Peyer's patch (tissue), 4 donors: ENCODE measurements at places on chromosomes 11 and 22.

DNA sequence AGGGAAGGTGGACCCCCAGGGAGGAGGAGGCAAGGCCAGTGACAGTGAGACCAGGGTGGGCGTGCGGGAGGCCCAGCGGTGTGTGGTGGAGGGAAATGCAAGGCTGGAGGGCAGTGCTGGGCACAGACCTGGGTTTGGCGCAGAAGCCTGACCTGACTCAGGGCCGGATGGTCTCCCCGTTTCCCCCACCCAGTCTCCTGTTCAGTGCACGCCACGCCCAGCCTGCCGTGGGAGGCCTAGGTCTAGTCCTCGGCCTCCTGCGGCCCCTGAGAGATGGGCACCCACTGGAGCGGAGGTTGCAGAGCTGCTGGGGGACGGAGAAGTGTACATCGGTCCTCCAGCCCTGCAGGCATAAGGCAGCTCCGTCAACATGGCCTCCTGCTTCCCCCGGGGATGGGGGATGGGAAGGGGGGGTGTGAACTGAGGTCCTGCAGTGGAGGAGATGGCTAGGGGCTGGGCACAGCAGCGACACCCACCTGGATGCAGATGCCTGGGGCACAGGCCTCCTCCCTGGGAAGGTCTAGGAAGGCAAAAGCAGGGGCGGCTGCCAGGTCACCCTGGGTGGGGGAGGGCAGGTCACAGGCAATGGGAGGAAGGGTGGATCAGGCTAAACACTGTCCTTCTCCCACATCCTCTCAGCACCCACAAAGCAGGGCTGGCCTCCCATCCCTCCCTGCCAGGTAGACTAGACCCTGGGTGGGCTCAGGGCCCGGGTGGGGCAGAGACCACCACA is 15.9 kb downstream of the IL17REL start:
- no peak for DNase-seq

GRCh38 chr22:26057731-26058130 is 111.5 kb upstream of the SEZ6L start:
- DNase-seq, result no peak

GRCh38 chr11:90558328-90558865 is 335.5 kb upstream of the CHORDC1 start:
- DNase-seq, result no peak

DNA sequence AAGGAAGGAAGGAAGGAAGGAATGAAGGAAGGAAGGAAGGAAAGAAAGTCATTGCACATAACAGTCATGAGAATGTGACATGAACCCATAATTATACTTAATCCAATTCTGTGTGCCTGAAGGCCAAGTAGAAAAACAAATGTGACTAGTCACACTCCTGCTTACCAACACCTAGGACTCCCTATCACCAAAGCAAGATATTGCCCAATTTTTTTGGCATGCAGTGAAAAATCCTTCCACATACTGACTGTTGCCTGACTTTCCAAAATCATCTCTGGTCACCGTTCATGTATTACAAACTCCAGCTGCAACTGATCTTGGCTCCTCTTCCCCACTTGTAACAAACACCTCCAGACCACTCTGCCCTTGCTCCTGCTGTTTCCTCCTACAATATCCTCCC is 516.8 kb downstream of the OPCML start:
- DNase-seq, result no peak

- no peak for DNase-seq
These were observed 157.6 kb downstream of the MYO18B start for GRCh38 chr22:25899566-25899965.

DNA sequence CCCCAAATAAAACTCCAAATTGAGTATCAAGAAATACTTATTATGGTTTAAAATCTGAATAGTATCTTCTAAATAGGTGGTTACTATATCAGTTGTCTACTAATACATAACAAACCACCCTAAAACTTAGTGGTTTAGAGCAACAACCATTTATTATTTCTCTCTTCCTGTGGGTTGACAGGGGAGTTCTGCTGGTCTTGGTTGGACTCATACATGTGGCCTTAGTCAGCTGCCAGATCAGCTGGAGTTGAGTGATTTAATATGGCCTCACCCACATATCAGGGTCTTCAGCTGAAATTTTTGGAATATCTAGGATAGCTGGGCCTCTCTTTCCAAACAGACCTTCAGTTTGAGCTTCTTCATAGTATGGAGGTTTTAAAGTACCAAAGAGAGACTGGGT is 34.5 kb downstream of the C11orf65 start:
- no peak for DNase-seq

GRCh38 chr22:25682109-25682508 is 59.9 kb upstream of the MYO18B start:
- no peak for DNase-seq

GRCh38 chr11:19816040-19816439 is 103.4 kb downstream of the NAV2 start:
- no peak for DNase-seq

GRCh38 chr11:28735511-28735910 is 627.3 kb downstream of the METTL15 start:
- DNase-seq, result no peak

- no peak for DNase-seq
These were observed 26.5 kb downstream of the CWC15 start for GRCh38 chr11:94946812-94947211.

GRCh38 chr22:48957987-48958321 is 869.7 kb downstream of the BRD1 start:
- no peak for DNase-seq

- DNase-seq, result no peak
These were observed 7.6 kb upstream of the SLC39A13 start for GRCh38 chr11:47400768-47401279.

- no peak for DNase-seq
These were observed 86.1 kb downstream of the GRM5 start for GRCh38 chr11:88979641-88980040.

DNA sequence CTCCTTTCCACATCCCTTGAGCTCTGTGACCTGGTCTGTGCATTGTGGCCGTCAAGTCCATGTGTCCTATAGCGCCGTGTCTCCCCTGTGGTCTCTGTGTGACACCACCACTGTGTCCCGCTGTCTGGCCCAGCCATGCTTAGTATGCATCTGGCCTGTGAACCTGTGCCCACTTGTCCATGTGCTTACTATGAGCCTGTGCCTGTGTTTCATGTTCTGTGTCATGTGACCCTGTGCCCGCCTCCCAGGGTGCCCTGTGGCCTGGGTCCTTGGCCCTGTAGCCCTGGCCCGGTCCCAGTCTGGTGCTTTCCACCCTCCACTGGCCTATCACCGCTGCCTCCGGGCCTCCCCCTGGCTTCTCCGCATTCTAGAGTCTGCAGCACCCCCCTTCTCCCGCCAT is 80.6 kb downstream of the CCDC83 start:
- no peak for DNase-seq

GRCh38 chr22:17097062-17097461 is 12.3 kb downstream of the IL17RA start:
- no peak for DNase-seq

GRCh38 chr22:18983120-18983651 is 47.1 kb upstream of the PRODH start:
- DNase-seq, result peak; percentile 32

DNA sequence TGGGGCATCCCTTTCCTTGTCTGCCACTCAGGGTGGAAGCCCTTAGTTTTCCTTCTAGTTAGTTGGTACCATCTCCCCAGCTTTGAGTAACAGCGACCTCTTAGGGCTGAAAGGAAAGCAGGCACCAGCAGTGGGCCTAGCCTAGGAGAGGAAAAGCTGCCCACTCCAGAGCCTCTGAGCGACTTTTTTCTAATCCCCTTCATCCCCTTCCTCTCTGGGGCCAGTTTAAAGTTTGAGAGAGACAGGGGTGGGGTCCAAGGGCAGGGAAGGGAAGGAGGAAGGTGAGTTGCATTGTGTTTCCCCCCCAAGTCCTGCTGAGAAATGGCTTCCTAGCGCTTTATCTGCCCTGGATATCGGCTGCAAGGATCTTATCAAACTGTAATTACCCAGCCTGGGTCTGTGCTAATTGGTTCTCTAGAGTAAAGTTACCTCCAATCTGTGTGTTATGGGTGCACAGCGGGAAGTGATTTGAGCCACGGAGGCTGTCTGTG is 573.9 kb upstream of the CADM1 start:
- DNase-seq, result no peak

DNA sequence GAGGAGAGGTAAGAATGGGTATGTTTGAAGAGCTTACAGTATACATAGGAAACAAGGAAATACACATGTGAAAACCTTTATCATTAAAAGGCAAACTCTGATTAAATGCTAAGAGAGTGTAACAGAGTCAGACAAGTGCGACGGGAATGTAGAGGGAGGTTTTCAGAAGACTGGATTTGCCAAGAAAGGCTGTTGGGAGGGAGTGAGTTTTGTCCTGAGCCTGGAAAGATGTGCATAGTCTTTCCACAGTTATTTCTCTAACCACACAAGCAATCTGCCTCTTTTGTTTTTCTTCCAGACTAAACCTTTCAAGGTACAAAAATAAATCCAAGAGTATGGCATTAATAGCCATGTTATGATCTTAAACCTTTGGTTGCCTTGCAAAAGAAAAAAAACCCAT is 170.9 kb downstream of the KIRREL3 start:
- DNase-seq, result no peak

DNA sequence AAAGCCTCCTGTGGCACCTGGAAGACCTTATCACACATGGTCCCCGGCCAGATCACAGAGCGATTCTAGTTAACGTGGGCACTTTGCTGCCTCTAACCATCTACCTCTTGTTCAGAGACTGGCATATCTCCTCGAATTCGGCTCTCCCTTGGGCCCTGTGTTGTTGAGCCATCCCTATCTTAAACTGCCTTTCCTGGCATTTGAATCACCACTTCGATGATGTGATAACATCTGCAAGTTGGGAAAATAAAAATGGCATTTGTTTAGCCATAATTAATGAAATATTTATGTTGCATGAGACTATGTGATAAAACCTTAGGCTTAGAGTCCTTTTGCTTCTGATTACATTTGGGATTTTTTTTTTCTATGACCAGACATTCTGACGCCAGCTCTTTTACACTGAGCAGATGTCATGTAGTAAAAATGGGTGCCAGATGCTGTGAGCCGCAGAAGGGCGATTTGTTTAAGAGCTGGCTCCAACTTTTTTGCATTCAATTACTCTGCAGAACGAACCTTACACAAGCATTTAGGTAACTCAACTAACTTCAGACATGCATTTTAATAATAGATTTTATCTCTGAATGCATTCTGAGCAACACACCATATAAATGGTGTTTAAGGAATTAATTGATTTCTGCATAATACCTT is 58.5 kb upstream of the PARVA start:
- no peak for DNase-seq

- no peak for DNase-seq
These were observed 6.7 kb downstream of the SLC37A2 start for GRCh38 chr11:125069796-125070195.

- DNase-seq, result no peak
These were observed 110.7 kb upstream of the CTSC start for GRCh38 chr11:88448131-88448670.

DNA sequence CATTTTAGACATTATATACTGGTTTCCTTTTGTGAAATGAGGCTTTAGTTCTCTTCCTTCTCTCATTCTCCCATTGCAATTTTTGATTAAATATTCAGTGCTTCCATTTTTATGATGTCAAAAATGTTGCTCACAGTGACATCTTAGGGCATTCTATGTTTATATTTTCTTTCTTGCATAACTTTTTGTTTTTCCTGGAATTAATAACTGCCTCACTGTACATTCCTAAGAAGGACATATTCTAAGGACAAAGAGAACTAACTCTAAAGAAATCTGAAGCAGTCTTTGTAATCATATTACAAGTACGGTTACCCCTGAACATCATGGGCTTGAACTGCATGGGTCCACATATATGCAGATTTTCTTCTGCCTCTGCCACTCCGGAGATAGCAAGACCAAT is 25.8 kb upstream of the P2RY6 start:
- DNase-seq, result no peak

DNA sequence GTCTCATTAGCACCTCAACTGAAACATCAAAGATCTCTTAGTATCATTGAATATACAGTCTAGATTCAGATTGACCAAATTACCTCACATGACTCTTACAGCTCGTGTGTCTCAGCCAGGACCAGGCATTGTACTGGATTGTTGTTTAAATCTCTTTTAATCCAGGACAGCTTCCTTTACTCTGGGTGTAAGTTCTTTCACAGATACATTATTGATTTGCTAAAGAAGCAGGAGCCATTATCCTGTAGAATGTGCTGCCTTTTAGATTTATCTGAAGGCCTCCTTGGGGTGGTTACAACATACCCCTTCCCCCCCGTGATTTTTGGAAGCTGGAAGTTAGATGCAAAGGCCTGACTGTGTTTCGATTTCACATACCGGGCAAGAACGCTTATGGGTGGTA is 4.2 kb downstream of the MCM5 start:
- DNase-seq, result no peak

DNA sequence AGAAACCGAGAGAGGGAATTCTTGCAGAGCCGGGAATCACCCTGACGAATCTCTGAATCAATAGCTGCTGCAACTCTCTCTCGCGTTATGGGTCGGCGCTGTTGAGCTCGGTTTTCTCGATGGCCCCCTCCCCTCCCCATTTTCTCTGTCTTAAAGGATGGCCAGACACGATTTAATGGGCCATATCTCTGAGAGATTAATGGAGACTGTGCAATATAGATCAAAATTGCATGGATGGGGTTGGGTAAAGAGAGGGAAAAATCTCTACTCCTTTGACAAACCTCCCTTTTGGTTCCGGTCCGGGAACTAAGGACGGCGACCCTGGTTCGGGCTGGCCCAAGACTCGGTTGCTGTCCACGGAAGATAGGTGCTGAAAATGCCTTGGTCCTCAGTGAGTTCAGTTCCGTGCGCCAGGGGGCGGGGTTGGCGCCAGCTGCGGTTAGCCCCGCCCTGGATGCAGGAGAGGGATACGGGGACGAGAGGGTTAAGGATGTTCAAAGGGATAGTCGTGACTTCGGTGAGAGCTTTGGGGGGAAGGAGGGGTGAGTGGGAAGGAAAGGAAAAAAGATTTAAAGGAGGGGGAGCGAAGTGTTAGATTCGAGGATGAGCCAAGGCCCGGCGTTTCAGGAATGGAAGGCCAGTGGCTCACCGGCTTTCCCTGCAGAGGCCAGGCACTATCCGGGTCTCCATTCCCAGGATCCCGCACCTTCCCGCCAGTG is 103.6 kb upstream of the HSD17B12 start:
- no peak for DNase-seq

- DNase-seq, result peak; percentile 76
These were observed 55.2 kb downstream of the NECTIN1 start for GRCh38 chr11:119673759-119674336.

DNA sequence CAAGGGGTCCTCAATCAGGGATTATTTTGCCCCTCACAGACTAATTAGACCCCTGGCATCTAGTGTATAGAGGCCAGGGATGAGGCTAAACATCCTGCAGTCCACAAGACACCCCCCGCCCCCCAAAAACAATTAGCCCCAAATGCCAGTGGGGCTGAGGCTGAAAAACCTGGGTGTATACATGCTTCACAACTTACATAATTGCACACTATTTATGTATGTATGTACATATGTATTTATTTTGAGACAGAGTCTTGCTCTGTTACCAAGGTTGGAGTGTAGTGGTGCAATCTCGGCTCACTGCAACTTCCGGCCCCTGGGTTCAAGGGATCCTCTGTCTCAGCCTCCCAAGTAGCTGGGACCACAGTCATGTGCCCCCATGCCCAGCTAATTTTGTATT is 28.8 kb upstream of the SHANK2 start:
- DNase-seq, result no peak
